ENCODE measurements at places on chromosomes 5 and 9.

DNA sequence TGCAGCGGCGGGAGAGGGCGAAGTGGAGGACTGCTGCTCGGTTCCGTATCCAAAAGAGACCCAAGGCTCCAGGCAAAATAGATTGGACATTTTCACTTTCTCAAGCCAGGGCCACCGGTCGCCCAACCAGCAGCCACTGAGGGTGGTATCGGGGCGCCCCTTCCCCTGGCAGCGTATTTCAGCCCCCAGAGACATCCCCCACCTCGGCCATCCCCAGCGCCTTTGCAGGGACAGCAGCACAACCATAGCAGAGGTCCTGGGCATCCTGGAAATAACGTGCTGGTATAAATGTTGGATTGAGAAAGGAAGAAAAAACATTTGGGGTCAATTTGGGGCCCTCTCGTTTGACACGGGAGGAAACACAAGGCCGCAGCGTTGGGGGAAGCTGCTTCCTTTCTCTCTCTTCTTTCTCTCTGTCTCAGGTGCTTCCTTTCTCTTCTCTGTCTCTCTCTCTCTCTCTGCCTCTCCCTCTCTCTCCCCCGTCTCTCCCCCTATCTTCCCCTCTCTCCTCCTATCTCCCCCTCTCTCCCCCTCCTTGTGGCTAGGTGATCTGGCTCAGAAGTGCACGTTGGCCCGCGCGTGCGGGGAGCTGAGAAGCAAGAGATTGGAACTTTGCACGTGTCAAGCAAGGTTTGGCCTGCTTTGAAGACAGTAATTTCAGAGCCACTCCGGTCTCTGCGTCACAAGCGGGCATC, 624 bp upstream of the RETREG1 start:
- DNase-seq: no peak

- DNase-seq: no peak
Observed at GRCh38 chr9:87270221-87270847, 227.3 kb upstream of the DAPK1 start.

GRCh38 chr5:135985951-135986350, 31.2 kb upstream of the LECT2 start:
- no peak for DNase-seq

GRCh38 chr5:74044936-74045335, 418.9 kb downstream of the ARHGEF28 start:
- no peak for DNase-seq

GRCh38 chr9:14423815-14424261, 109.9 kb upstream of the NFIB start:
- DNase-seq: no peak

GRCh38 chr9:11915699-11916098, 777.5 kb upstream of the TYRP1 start:
- DNase-seq: no peak

GRCh38 chr9:127130661-127131538, 8.5 kb upstream of the ANGPTL2 start:
- DNase-seq: no peak

DNA sequence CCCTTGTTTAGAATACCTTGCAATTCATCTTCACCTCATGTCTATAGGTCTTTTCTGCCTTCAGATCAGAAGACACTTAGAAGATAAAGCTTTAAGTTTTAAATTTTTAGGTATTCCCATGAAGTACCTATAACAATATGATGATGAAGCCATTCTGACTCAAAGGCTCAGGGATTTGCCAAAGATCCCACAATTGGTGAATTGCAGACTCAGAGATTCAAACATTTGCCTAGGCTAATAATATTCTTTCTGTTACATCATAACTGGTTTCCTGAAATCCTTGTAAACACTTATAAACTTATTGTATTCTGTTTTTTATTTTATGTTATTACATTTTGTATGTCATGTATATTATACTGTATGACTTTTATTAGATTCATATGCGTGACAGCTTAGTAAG, 62.8 kb upstream of the ZFAND5 start:
- DNase-seq: no peak
